ENCODE measurements at places on chromosomes 6 and 20. TPM values are rescaled to one million over a fixed set of nuclear protein-coding genes. Genes with fewer than 3 reads are reported as not detected.
A peak's percentile ranks its signal among the peaks of the same experiment; 100 is the strongest.

GRCh38 chr20:63708301-63709148 lies 686 bp downstream of the ZGPAT start:
- H3K27ac ChIP-seq, result peak overlapping the region; percentile 96
- H3K4me3 ChIP-seq, result peak overlapping the region; percentile 96
- H3K36me3 ChIP-seq, result peaks cover 78% of the 10 kb centered on the region
- peaks cover 39% of the 10 kb centered on the region for H3K4me1 ChIP-seq
- no peak for DNase-seq
- H3K27me3 ChIP-seq, result no peaks in the 10 kb centered on the region

GRCh38 chr20:20076297-20077065 lies 24.1 kb downstream of the CFAP61 start:
- H3K27me3 ChIP-seq, result peaks cover 9% of the 10 kb centered on the region
- no peaks in the 10 kb centered on the region for H3K36me3 ChIP-seq
- no peak overlapping the region for H3K4me3 ChIP-seq
- peaks cover 3% of the 10 kb centered on the region for H3K4me1 ChIP-seq
- no peak overlapping the region for H3K27ac ChIP-seq

GRCh38 chr20:13883425-13883824 lies 98.6 kb downstream of the NDUFAF5 start:
- DNase-seq, result no peak
- H3K27ac ChIP-seq, result no peak overlapping the region
- no peaks in the 10 kb centered on the region for H3K27me3 ChIP-seq

GRCh38 chr6:111808493-111808892 lies 64.8 kb downstream of the FYN start:
- no peak for DNase-seq
- H3K36me3 ChIP-seq, result no peaks in the 10 kb centered on the region
- peaks cover 63% of the 10 kb centered on the region for H3K4me1 ChIP-seq
- H3K27me3 ChIP-seq, result no peaks in the 10 kb centered on the region

DNA sequence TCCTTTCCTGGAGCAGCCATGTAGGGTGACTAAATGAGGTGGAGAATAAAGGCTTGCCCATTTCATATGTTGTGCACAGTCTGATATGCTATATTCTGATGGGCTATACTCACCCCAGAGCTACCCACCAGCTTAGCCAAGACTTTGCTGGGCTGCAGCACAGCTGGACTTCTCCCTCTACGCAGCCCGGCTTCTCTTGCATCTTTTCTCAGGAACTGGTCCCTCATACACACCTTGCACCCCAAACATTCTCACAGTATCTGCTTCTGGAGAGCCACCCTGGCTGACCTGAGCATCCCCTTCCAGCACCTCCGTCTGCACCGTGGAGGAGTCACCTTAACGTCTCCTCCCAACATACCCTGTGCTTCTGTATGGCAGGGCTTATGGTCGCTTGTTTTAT lies 150.8 kb upstream of the PMEPA1 start:
- H3K36me3 ChIP-seq, result no peaks in the 10 kb centered on the region
- no peak overlapping the region for H3K4me3 ChIP-seq
- H3K27me3 ChIP-seq, result no peaks in the 10 kb centered on the region
- no peaks in the 10 kb centered on the region for H3K4me1 ChIP-seq

DNA sequence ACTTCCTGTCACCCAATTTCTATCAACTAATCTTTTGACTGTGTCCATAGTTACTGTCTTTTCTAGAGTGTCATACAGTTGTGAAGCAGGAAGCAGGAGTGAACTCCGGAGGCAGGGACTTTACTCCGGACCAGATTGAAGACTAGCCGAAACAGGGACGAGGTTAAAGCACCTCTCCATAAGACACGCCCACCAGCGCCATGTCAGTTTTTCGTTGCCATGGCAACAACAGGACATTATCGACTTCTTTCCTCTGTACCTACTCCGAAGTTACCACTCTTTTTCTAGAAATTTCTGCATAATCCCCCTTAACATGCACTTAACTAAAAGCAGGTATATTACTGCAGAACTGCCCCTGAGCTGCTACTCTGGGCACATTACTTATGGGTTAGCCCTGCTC lies 25.2 kb downstream of the TRIM38 start:
- H3K4me3 ChIP-seq, result no peak overlapping the region
- H3K27me3 ChIP-seq, result no peaks in the 10 kb centered on the region
- no peak overlapping the region for H3K27ac ChIP-seq

DNA sequence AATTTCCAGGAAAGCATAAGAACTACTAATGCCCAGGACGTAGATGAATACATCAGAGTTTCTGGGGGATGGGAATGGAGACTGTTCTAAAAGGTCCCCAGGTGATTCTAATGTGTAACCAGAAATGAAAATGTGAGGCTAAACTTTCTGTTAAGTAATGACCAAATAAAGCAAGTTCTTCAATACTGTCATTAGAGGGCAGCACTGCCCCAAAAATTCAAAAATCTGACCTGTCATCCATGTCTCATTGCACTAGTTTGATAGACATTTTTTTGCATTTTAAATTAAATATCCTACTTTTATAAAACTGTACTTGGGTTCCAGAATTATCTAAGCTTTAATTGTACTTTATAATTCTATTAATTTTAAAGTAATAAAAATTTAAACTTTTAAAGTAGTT lies 94.9 kb downstream of the RFX6 start:
- no peak overlapping the region for H3K27ac ChIP-seq
- peaks cover 28% of the 10 kb centered on the region for H3K27me3 ChIP-seq
- no peak for DNase-seq
- no peaks in the 10 kb centered on the region for H3K4me1 ChIP-seq
- H3K4me3 ChIP-seq, result no peak overlapping the region
- H3K36me3 ChIP-seq, result no peaks in the 10 kb centered on the region

DNA sequence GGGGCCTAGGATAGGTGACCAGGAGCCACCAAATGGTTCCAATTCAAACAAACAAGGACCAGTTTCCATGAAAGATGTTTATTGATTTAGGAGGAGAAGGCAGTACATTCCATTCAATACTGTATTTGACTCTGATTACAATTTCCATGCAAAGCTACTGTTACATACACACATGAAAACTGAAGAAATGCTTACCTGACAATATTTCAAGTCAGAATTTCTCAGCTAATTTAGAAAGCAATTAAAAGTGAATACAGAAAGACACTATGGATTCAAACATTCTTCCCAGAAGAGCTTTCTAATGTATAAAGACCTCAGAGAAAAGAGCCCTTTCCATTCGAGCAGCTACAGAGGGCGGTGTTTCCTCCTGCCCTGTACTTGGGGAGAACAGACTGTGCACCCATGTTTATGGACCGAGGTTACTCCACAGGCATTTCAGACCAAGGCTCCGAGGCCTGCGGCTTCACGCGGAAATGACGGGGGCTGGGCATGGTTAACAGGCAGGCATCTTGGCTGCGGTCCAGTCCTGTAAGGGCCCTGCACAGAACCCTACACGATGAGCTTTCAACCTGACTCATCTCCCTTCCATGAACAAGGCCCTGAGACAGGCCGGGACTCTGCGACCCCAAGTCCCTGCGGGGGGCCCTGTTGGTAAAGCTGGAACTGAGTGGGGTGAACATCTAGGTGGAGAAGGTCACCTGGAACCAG lies 25.7 kb upstream of the TCFL5 start:
- peaks cover 56% of the 10 kb centered on the region for H3K36me3 ChIP-seq
- peaks cover 13% of the 10 kb centered on the region for H3K4me1 ChIP-seq
- H3K27ac ChIP-seq, result peak overlapping the region; percentile 20

DNA sequence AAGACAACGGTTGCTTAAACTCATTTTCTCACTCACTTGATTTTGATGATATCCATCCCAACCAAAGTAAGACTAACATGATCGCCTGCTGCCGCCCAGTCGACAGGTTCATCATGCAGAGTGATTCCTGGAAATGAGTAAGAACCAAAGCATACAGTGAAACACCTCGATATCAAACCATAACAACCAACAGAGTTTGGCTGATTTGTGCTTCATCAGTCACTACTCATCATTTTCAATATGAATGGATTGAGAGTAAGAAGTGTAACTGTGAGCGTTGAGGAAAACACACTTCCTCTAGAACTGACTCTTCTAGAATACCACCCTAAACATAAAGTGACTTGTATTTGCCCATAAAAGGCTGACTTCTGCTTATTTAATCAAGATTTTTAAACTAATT lies 29.2 kb upstream of the ALDH8A1 start:
- DNase-seq, result no peak
- H3K4me1 ChIP-seq, result no peaks in the 10 kb centered on the region
- no peak overlapping the region for H3K27ac ChIP-seq
- no peaks in the 10 kb centered on the region for H3K27me3 ChIP-seq
- H3K36me3 ChIP-seq, result peaks cover 81% of the 10 kb centered on the region

DNA sequence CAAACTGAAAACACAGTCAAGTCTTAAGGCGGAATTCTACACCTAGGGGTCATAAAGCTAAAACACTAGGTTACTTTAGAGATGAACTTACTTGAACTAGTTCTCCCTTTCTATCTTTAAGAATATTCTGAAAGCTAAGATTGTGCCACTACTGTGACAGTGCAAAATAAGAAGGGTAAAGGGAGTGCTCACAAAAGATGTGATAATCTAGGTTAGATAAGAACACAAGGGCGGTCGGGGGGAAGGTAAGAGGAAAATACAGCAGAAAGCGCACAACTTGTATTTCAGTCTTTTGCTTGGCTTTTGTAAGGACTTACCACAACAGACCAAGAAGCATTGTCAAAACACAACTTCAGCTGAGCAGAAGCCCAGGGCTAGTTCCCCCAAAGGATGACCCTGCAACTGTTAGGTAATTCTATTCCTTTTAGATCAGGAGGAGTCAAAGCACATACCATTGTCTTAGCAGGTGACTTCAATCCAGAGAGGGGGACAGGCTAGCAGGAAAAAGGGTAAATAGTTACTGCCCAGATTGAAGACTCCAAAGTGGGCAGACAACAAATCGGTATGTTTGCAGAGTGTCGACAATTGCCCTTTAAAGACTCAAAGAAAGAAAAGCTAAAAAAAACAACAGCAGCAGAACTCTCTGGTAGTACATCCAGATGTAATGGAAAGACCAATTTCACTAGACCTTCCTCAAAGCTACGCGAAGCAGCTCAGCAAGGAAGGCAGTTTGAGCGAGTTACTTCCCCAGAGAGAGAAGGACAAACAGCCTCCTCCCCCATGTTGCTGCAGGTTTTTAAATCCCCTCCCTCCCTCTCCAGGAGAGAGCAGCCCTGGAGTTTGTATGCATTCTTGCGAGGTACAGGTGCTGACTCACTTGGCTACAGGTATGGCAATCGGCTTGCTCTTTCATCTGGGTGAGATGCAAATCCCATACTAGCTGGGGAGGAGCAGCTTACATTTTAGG lies 59.0 kb downstream of the RIPOR2 start:
- peaks cover 6% of the 10 kb centered on the region for H3K36me3 ChIP-seq
- peaks cover 6% of the 10 kb centered on the region for H3K4me1 ChIP-seq
- no peak overlapping the region for H3K27ac ChIP-seq
- H3K27me3 ChIP-seq, result no peaks in the 10 kb centered on the region
- H3K4me3 ChIP-seq, result no peak overlapping the region

GRCh38 chr6:170035901-170036304 lies 255.0 kb downstream of the DLL1 start:
- DNase-seq, result no peak
- H3K27ac ChIP-seq, result no peak overlapping the region
- H3K4me3 ChIP-seq, result no peak overlapping the region

GRCh38 chr20:8489094-8489883 lies 357.2 kb downstream of the PLCB1 start:
- H3K27ac ChIP-seq, result no peak overlapping the region
- H3K4me3 ChIP-seq, result no peak overlapping the region
- H3K4me1 ChIP-seq, result peaks cover 14% of the 10 kb centered on the region
- H3K36me3 ChIP-seq, result no peaks in the 10 kb centered on the region
- DNase-seq, result peak; percentile 24

- no peaks in the 10 kb centered on the region for H3K27me3 ChIP-seq
- no peaks in the 10 kb centered on the region for H3K36me3 ChIP-seq
- peak overlapping the region; percentile 29 for H3K4me3 ChIP-seq
- peak overlapping the region; percentile 84 for H3K27ac ChIP-seq
Observed at GRCh38 chr6:163301726-163302635, 112.5 kb upstream of the QKI start.

- no peak overlapping the region for H3K4me3 ChIP-seq
- H3K27me3 ChIP-seq, result no peaks in the 10 kb centered on the region
- no peak for DNase-seq
- peaks cover 61% of the 10 kb centered on the region for H3K4me1 ChIP-seq
Observed at GRCh38 chr20:60143261-60143842, 185.1 kb downstream of the CDH26 start.

DNA sequence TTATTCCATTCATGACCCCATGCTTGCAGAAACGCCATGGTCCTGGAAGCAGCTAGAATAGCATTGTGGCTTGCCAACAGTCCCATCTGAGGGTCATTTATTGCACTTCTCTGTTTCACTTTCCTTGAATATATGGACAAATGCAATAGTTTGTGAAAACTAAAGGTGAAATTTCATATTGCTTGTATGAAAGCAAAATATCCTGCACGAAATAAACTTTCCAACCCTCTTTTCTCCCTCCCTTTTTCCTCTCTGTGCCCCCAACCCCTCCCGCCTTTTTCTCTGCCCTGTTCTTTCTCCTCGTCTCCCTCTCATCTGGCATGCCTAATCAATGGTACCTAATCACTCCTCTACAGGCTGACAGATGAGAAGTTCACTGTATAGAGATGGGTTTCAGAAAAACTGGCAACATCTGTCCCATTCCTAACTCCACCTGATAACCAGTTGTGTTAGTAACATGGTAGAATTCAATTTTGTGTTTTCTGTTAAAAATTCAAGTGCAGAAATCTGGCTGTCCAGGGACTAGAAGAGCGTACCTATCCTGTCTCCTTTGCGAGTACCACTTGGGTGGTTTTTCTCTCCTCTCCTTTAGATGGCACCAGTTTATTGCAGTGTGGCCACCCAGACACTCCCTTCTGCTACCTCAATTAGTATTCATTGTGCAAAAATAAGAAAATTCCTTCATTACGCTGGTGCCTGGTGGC lies 198.6 kb downstream of the FOXA2 start:
- no peak overlapping the region for H3K27ac ChIP-seq
- no peak for DNase-seq
- peaks cover 56% of the 10 kb centered on the region for H3K27me3 ChIP-seq
- H3K4me3 ChIP-seq, result no peak overlapping the region

GRCh38 chr6:74598462-74599393 lies 607.1 kb downstream of the COL12A1 start:
- H3K4me3 ChIP-seq, result no peak overlapping the region
- H3K36me3 ChIP-seq, result no peaks in the 10 kb centered on the region
- H3K27ac ChIP-seq, result no peak overlapping the region
- H3K27me3 ChIP-seq, result no peaks in the 10 kb centered on the region
- no peaks in the 10 kb centered on the region for H3K4me1 ChIP-seq
- DNase-seq, result no peak

GRCh38 chr6:41429506-41430504 lies 94.4 kb downstream of the NCR2 start:
- H3K4me1 ChIP-seq, result peaks cover 31% of the 10 kb centered on the region
- H3K27me3 ChIP-seq, result peaks cover 42% of the 10 kb centered on the region
- peak overlapping the region; percentile 72 for H3K27ac ChIP-seq
- H3K36me3 ChIP-seq, result no peaks in the 10 kb centered on the region

GRCh38 chr6:161150136-161150535 lies 123.7 kb downstream of the AGPAT4 start:
- peaks cover 6% of the 10 kb centered on the region for H3K36me3 ChIP-seq
- H3K27me3 ChIP-seq, result no peaks in the 10 kb centered on the region
- H3K4me1 ChIP-seq, result peaks cover 7% of the 10 kb centered on the region

Gene RAET1G
- total RNA-seq, result 0.19 TPM

Gene TNNC2
- 0.33 TPM for total RNA-seq

Gene EPHA7
- 12.5 TPM for total RNA-seq

Gene RIPOR3
- 6.5 TPM for total RNA-seq

Gene UBD
- total RNA-seq, result not detected

Gene SOBP
- total RNA-seq, result 22.9 TPM

Gene SYCP2
- total RNA-seq, result 1.0 TPM

All from left ventricle myocardium inferior (tissue), 1 donor.